ENCODE measurements at places on chromosomes 3 and 15.

DNA sequence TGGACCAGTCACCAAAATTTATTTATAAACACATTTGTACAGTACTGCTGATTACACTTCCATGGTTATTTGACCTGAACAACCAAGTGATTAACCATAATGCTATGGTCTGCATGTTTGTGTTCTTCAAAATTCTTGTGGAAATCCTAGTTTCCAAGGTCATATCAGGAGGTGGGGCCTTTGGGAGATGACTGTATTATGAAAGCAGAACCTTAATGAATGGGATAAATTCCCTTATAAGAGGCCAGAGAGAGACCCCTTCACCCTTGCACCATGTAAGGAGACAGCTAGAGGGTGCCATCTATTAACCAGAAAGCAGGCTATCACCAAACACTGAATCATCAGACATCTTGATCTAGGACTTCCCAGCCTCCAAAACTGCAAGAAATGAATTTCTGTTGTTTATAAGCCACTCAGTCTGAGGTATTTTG lies 1.9 kb downstream of the SCAPER start:
- peak; percentile 12 for DNase-seq

- peak; percentile 53 for DNase-seq
These were observed 257.1 kb upstream of the TRIM42 start for GRCh38 chr3:140420621-140421357.

GRCh38 chr3:146967783-146968182 lies 362.6 kb upstream of the PLSCR5 start:
- DNase-seq: no peak

- DNase-seq: peak; percentile 29
These were observed 232.6 kb upstream of the CHRM5 start for GRCh38 chr15:33735637-33736247.

DNA sequence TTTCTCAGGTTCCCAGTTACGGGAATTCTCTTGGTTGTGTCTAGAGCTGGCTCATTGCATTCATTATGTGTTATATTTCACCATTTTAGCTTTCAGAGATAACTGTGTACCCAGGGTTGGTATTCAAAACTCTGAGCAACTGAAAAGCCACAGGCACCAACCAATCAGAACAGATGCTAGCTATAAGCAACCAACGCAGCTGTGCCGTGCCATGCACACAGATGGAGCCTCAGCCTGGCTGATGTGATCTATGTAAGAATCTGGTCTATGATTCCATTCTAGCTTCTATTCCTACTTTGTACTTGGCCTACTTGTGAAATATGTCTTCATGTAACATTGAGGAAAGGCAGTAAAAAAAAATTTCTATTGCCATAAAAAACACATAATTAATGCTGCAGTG lies 95.0 kb upstream of the CCDC80 start:
- DNase-seq: no peak

GRCh38 chr3:4888913-4889846 lies 90.1 kb upstream of the BHLHE40 start:
- no peak for DNase-seq

DNA sequence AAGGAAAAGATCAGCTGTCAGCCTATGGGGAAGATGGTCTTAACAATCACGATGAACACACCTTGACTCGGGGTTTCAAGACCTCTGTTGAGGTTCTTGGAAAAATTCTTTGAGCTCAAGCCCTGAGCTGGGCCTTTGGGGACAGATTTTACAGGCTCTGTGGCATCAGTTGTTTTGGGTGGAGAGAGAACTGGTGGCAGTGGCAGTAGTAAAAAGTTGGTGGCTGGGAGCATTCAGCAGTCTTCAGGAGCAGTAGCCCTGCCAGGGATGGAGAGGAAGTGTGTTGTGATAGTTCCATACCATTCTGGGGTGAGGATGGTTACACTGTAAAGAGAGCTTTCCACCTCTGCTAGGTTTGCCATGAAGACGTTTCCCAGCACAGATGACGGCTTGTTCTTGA lies 4.9 kb upstream of the KY start:
- DNase-seq: no peak

DNA sequence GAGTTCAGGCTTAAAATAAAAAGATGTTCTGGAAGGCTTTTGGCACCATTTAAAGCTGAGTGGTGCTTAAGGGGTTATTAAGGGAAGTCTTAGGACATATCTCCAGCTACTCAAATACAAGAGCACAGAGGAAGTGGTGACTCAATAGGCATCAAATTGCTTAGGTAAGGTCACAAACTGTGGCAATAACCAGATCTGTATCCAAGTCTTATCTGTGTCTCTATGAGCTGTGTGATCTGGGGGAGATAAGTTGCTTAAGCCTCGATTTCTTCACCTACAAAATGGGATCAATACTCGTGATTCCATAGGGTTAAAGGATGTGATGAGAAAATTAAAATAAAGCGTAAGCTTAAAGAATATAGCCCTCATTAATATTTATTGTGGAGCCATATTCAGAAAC lies 7.6 kb downstream of the HDC start:
- peak; percentile 22 for DNase-seq

GRCh38 chr3:168091302-168091858 lies 4.3 kb downstream of the GOLIM4 start:
- DNase-seq: no peak

- no peak for DNase-seq
These were observed 762.7 kb downstream of the ROBO1 start for GRCh38 chr3:79005084-79005483.

DNA sequence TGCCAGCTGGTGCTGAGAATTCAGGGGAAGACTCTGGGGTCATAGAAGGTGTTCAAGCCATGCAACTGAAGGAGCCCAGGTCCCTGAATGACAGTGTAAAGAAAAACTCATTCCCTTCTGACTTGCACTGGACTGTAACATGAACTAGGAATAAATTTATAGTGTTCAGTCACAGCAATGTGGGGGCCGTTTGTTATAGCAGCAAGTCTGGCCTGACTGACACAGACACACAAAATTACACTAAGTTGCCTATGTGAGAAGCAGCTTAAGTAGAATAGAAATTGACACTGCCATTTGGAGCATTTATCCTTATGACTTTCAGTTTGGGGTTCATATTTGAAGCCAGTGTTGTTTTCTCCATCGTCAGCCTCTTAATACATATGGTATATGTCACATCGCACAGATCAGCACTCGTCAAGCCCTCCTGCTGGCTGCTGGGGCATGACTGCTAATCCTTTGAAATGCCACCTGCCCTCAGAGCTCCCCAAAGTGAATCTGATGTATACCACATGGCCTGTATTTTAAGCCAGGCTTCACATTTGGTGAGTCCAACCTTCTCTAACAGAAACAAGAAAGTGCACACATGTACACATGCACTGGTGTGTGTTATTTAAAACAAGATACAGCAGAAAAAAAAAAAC lies 17.1 kb upstream of the HEG1 start:
- DNase-seq: no peak
